Stimulated activated CD4-positive, alpha-beta T cell treated with anti-CD3 and anti-CD28 coated beads, Interleukin-2, amount 100 ng/mL, for 48 hours (primary cell): ENCODE measurements at places on chromosomes 12 and 14.

DNA sequence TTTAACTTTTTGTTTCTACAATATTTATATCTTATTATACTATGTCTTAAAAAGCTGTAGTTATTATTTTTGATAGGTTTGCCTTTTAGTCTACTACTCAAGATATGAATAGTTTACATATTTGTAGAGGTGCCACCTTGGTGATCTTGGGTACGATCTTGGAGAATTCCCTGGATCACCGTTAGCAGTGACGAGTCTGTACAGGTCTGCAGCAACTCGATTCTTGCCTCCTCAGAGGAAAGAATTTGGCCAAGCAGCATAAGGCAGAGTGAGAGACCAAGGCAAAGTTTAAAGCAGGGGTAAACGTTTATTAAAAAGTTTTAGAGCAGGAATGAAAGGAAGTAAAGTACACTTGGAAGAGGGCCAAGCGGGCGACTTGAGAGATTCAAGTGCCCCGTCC is 3.1 kb upstream of the TCTN2 start:
- no peak for DNase-seq

- DNase-seq: no peak
These were observed 241.2 kb upstream of the G2E3 start for GRCh38 chr14:30317729-30318128.

DNA sequence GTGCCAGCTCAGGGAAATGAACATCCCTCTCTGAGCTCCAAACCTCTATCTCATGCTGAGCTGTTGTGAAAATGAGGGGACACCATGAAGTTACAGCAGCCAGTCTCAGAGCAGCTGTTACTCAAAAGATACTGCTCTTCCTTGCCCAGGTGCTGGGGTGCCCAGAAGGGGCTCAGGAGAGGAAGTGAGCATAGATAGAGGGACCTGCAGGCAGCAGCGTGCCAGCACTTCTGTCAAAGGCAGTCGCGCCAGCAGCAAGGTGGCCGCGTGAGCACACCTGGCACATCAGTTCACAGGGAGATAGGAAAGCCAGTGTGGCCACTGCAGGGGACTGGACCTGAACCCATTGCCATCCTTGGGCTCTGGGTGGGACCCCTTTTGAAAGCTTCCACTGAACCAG is 27.8 kb downstream of the C14orf132 start:
- no peak for DNase-seq

DNA sequence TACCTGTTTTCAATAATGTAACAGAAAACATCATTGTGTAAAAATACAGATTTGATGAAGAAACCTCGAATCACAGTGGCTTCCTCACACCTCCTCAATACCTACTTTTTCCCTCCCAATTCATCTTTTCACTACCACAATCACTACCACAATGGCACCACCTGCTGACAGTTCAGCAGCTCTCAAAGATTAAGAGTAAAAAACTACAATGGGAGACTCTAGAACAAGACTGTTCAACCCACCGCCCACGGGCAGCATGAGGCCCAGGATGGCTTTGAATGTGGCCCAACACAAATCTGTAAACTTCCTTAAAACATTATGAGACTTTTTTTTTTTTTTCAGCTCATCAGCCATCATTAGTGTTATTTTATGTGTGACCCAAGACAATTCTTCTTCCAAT is 15.2 kb downstream of the MED6 start:
- DNase-seq: no peak

DNA sequence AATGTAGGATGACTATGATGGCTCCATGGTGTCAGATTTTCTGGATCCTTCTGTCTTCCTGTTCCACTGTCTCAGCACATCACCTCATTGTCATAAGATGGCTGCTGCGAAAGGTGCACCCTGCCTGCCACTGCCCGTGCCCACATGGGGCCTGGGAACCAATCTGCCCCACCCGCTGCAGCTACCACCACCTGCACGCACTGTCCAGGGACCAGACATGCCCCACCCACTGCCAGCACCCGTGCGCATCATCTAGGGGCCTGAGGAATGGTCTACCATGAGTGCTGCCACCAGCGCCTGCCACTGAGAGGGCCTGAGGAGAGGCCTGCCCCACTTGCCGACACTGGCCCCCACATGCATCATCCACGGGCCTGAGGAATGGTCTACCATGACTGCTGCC is 23.8 kb downstream of the CYP46A1 start:
- DNase-seq: no peak

GRCh38 chr12:90589956-90590355 is 365.0 kb downstream of the CCER1 start:
- no peak for DNase-seq

GRCh38 chr12:3132636-3133404 is 55.6 kb downstream of the TSPAN9 start:
- no peak for DNase-seq

DNA sequence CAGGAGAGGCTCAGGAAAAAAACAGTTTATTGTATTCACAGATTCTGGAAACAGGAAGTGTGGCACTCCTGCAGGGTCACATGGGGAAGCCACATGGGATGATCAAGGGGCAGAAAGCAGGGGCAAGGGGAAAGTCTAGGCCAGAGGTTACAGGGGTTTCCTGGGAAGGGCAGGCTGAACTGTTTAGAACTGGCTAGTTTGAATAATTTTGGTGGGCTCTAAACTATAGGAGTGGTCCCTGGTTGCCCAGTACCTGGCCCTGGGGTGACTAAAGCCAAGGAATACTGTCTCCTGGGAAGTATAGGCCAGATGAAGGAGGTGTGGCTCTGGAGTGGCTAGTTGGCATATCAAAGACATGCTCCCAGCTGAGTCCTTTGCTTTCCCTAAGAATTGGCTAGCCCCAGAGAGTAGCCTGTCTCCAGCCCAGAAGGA is 169.2 kb downstream of the SLC41A2 start:
- no peak for DNase-seq

DNA sequence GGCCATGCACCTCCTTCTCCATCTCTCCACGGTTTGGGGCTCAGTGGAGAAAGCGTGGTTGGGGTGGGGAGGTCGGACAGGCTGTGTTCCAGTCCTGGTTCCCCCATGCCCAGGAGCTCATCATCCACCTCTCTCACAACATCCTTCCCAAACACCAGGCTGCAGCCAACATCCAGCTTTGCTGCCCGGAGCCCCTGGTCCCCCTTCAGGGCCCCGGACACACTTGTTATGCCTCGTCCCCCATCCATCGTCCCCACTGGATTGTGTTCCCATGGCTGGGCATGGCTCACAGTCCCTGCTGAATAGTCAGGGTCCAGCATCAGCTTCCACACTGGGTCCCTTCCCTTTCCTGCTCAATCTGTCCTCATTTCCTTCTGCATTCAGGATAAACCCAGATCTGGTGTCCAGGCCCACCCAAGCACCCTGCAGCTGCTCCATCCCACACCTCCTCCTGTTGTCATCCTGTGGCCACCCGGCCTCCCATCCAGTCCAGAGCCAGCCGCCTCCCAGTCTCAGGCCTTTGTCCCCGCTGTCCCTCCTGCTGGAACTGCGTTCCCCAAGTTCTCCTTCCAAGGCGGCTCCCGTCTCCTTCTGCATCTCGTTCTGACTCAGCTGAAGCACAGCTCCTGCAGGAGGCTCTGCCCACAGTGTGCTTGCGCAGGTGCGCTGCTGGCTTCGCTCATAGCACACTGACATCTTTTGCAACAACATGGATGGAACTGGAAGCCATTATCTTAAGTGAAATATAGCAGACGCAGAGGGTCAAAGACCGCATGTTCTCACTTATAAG is 211.4 kb upstream of the RTL1 start:
- DNase-seq: no peak

- DNase-seq: no peak
These were observed 15.2 kb downstream of the ITPK1 start for GRCh38 chr14:93100570-93100969.

GRCh38 chr12:10753059-10753458 is 29.9 kb upstream of the YBX3 start:
- DNase-seq: no peak

DNA sequence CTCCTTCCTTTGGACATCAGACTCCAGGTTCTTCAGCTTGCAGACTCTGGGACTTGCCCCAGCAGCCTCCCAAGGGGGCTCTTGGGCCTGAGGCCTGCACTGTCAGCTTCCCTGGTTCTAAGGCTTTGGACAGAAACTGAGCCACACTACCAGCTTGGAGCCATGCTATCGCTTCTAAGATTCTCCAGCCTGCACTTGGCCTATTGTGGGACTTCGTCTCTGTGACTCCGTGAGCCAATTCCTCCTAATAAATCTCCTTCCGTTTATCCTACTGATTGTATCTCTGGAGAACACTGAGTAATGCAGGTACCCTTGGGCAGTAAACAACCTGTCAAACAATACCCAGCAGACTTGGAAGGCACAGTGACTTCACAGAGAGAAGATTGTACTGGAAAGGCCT is 24.9 kb upstream of the RHOJ start:
- no peak for DNase-seq

DNA sequence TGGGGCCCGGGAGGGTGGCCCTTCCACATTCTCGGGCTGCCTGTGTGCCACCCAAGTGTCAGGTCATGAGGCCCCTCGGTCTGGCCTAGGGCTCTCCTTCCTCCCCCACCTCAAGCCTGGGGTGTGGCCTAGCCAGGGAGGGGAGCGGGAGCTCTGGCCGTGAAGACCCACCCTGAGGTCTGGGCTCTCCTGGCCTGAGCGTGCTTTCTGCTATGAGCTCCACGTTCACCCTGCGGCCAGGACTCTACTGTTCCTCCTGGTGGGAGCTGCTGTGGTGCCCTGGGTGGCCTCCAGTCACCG is 12.0 kb downstream of the PACS2 start:
- DNase-seq: no peak

DNA sequence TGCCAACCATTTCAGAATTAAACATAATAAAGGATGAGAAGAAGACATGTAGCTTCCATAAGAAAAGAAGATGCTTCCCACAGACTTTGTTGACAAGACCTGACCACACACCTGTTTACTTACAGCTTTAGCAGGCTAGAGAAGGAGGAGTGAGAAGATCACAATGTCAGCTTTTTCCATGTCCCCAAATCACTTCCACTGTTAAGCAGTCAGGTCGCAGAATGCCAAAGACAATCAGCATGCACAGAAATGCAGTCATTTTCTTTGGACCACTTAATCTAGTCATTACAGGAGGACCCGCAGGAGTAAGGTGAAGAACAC is 314.9 kb downstream of the SSPN start:
- DNase-seq: no peak
